ENCODE measurements at places on chromosomes 1 and 21. TPM values are rescaled to one million over a fixed set of nuclear protein-coding genes. Genes with fewer than 3 reads are reported as not detected.

Gene ACTA1
- total RNA-seq: not detected

Gene OR2T35
- total RNA-seq: not detected

Gene IGSF3
- 0.27 TPM for total RNA-seq

Gene TGFB2
- total RNA-seq: 2.8 TPM

Gene MAB21L3
- not detected for total RNA-seq

Gene DPT
- total RNA-seq: not detected

Gene SPRR2E
- not detected for total RNA-seq

Gene NEK2
- total RNA-seq: 28.3 TPM

Gene MAGOH
- 45.5 TPM for total RNA-seq

Gene MRPL39
- total RNA-seq: 57.4 TPM

Gene ACOT11
- 4.1 TPM for total RNA-seq

Gene FNBP1L
- 63.6 TPM for total RNA-seq

Gene CCDC24
- 1.9 TPM for total RNA-seq

Gene TADA1
- 17.8 TPM for total RNA-seq

Gene MMEL1
- 1.1 TPM for total RNA-seq

Data from thoracic aorta endothelial cell (primary cell).